Left ventricle myocardium inferior (tissue), 1 donor: ENCODE measurements at places on chromosomes 11 and 22. TPM values are rescaled to one million over a fixed set of nuclear protein-coding genes. Genes with fewer than 3 reads are reported as not detected.

Gene DNAL4
- 10.0 TPM for total RNA-seq

Gene PGA5
- total RNA-seq: not detected

- peaks cover 55% of the 10 kb centered on the region for H3K4me1 ChIP-seq
- H3K27ac ChIP-seq: peak overlapping the region; percentile 85
- peaks cover 25% of the 10 kb centered on the region for H3K36me3 ChIP-seq
- peak overlapping the region; percentile 97 for H3K4me3 ChIP-seq
Measured at GRCh38 chr11:71452199-71453036, 585 bp upstream of the NADSYN1 start.

DNA sequence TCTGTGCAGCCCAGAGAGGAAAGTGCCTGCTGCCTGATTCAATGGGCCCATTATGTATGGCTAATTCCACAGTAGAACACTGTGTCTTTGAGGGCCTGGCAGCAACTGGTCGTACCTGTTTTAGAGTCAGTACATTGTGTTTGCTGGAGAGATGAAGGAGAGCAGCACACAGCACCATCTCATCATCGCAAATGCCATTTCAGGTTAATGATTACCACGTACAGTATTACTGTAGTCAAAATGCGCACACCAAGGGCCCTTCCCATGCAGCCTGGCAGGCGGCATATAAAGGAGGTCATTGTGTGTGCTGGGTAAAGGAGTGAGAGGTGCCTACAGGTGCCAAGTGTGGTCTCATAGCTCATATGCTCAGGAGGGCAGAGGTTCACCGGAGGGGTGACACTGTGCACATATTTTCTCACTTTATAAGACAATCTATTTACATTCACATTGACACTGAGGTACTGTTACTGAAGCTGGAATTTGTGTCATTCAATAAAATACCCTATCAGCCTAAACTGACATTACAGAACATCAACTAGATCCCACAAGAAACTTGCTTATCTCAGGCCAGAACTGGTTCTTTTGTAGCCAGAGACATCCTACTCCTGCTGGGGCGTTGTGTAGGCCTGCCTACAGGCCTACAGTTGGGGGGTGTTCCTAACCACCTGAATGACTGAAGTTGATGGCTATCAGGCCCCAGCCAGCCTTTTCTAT, 90.4 kb downstream of the APIP start:
- peaks cover 13% of the 10 kb centered on the region for H3K4me1 ChIP-seq
- H3K36me3 ChIP-seq: no peaks in the 10 kb centered on the region
- no peak overlapping the region for H3K4me3 ChIP-seq
- no peaks in the 10 kb centered on the region for H3K27me3 ChIP-seq
- no peak for DNase-seq

GRCh38 chr11:9771071-9771511, 107.2 kb downstream of the SWAP70 start:
- DNase-seq: no peak
- H3K27me3 ChIP-seq: no peaks in the 10 kb centered on the region

DNA sequence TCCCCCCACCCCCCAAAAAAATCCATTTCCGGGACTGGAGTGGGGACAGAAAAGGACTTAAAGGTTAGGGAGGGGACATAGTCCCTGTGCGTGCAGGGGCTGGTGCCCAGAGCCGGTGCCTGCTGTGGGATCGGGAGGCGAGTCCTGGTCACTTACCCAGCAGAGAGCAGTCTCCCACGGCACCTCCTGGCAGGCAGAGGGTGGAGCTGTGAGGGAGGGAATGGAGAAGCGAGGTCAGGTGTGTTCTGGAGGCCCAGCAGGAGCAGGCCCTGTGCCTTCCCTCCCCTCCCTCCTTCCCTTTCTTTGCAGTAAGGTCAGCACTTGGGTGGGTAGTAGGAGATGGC, 28.4 kb downstream of the SHANK3 start:
- peaks cover 81% of the 10 kb centered on the region for H3K4me1 ChIP-seq
- no peak for DNase-seq
- no peaks in the 10 kb centered on the region for H3K27me3 ChIP-seq
- peaks cover 38% of the 10 kb centered on the region for H3K36me3 ChIP-seq

GRCh38 chr11:101034076-101034475, 95.5 kb downstream of the PGR start:
- no peaks in the 10 kb centered on the region for H3K36me3 ChIP-seq
- H3K4me1 ChIP-seq: peaks cover 27% of the 10 kb centered on the region
- H3K4me3 ChIP-seq: peak overlapping the region; percentile 52
- no peaks in the 10 kb centered on the region for H3K27me3 ChIP-seq

DNA sequence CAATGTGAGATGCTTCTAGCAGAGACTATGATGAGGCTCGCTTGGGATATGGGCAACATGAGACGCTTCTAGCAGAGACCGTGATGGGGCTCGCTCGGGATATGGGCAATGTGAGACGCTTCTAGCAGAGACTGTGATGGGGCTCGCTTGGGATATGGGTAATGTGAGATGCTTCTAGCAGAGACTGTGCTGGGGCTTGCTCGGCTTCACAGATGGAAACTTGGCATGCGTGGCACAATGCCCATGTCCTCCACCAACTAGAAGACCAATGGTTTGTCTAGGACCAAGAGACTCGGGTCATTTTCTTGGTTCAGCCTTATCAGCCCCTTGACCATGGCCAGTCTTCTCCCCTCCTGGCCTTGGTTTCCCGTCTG, 7.1 kb downstream of the MYEOV start:
- no peaks in the 10 kb centered on the region for H3K36me3 ChIP-seq
- H3K4me1 ChIP-seq: peaks cover 59% of the 10 kb centered on the region
- H3K27ac ChIP-seq: no peak overlapping the region
- no peak for DNase-seq
